ENCODE measurements at places on chromosomes 6 and 20. TPM values are rescaled to one million over a fixed set of nuclear protein-coding genes. Genes with fewer than 3 reads are reported as not detected.

DNA sequence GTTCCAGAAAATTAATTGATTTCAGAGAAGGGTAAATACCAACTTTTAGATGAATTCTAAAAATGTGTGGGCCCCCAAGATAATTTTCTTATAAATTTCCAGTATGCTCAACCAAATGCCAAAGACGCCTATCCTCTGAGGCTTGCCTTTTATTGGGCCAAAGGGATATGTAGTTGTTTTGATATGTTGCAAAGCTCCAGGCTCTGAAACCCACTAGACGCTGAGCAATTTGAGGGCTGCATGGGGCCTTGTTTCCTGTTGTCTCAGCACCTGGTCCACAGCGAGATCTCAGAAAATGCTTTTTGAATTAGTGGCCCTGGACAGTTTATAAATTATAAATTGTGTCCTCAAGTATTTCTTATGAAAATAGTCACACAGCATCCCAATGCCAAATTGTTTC is 397.2 kb downstream of the SAMD5 start:
- no peaks in the 10 kb centered on the region for H3K27me3 ChIP-seq
- no peak overlapping the region for H3K27ac ChIP-seq
- H3K36me3 ChIP-seq = no peaks in the 10 kb centered on the region

DNA sequence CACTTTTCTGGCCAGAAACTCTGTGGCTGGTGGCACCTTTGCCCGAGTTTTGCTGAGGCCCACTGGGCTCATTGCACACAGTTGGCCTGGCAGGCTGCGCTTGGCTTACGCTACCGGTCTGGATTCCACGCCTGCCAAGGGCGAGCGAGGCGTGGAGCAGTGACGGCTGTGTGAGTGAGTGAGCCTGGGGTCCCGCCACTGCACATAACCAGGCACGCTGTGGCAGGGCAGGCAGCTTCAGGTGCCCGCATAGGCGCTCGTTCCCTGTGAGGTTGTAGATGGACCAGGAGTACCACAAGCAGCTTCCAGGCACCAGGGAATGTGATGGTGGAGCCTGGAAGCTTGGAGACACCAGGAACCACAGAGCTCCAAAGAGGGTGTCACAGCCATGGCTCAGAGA is 190.1 kb upstream of the DEFB112 start:
- no peaks in the 10 kb centered on the region for H3K27me3 ChIP-seq
- no peaks in the 10 kb centered on the region for H3K4me1 ChIP-seq
- no peak overlapping the region for H3K4me3 ChIP-seq
- H3K36me3 ChIP-seq = no peaks in the 10 kb centered on the region

GRCh38 chr6:165308926-165309731 is at the start of gene C6orf118:
TSS of gene C6orf118 (minus strand) at chr6:165309605. CDS start at chr6:165309586, 19 bp downstream.
- no peaks in the 10 kb centered on the region for H3K36me3 ChIP-seq
- peak within 1 kb of the TSS; percentile 82 for H3K4me3 ChIP-seq
- H3K4me1 ChIP-seq = no peaks in the 10 kb centered on the region
- peak within 1 kb of the TSS; percentile 96 for H3K27ac ChIP-seq

- no peak overlapping the region for H3K4me3 ChIP-seq
- H3K27me3 ChIP-seq = peaks cover 7% of the 10 kb centered on the region
- H3K4me1 ChIP-seq = peaks cover 11% of the 10 kb centered on the region
- no peaks in the 10 kb centered on the region for H3K36me3 ChIP-seq
- H3K27ac ChIP-seq = no peak overlapping the region
- no peak for DNase-seq
Observed at GRCh38 chr20:46137816-46138215, 19.7 kb downstream of the CD40 start.

DNA sequence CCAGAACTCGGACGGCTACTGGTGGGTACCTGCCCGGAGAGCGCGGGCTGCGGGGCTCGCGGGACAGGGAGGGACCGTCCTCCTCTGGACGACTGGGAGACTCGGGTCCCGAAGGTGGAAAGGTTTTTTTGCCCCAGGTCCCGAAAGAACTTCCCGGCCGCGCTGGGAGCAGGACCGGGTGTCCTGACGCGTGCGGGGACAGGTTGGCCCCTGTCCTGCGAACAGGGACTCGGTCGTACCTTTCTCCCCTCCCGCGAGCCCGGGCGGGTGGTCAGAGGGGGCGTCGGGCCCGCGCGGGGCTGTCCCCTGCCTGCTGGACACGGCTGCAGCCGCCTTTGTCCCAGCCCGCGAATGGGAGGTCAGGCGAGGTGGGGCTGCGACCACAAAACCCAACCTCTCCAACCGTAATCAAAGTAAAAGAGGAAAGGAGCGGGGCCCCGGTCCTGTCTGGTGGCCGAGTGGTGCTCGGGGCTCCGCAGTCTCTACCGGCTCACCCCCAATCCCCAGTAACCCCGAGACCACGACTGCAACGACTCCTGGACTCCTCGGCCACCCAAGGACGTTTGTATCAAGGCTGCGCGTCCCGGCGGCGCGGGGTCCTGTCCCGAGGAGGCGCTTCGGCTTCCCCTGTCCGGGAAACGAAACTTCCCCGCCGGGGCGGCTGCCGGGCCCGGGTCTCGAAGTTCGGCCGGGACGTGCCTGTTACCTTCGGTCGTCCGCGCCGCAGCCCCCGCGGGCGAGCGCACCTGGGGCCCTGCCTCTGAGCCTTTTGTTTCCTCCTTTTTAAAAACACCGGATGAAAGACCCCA is 798 bp downstream of the DSP start:
- H3K27ac ChIP-seq = peak overlapping the region; percentile 45
- peaks cover 7% of the 10 kb centered on the region for H3K36me3 ChIP-seq
- peaks cover 11% of the 10 kb centered on the region for H3K27me3 ChIP-seq
- H3K4me3 ChIP-seq = peak overlapping the region; percentile 90
- peaks cover 10% of the 10 kb centered on the region for H3K4me1 ChIP-seq
- DNase-seq = peak; percentile 87

- no peak overlapping the region for H3K27ac ChIP-seq
- no peak overlapping the region for H3K4me3 ChIP-seq
- no peaks in the 10 kb centered on the region for H3K27me3 ChIP-seq
- DNase-seq = no peak
Observed at GRCh38 chr6:65706436-65706835, 590 bp downstream of the EYS start.

GRCh38 chr6:32148289-32149091 is 3.2 kb downstream of the PRRT1 start:
- DNase-seq = peak; percentile 94
- H3K27ac ChIP-seq = no peak overlapping the region
- peaks cover 14% of the 10 kb centered on the region for H3K4me1 ChIP-seq
- H3K4me3 ChIP-seq = no peak overlapping the region

DNA sequence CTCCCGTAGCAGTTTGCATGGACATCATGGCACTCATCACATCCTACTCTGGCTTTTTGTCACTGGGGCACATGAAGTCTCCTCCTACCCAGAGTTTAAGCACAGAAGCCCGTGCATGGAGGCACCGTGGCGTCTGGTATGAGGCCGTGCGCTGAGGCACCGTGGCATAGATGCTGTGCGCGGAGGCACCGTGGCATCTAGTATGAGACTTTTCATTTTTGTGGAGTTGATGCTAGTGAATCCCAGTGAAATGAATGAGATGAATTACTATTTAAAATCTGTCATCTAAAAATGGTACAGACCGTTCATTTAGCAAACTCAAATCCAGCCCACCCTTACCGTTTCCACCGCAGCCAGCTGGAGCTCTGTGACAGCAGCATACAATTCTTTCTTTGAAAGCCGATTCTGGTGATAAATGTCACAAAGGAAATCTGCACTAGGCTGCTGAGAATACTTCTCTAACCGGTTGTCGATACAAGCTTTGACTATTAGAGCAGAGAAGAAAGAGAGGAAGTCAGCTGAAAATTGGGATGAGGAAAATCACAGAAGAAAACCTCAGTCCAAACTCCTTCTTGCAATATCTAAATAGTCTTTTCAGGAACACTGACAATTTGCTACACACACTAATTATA is 11.3 kb downstream of the CYP24A1 start:
- no peaks in the 10 kb centered on the region for H3K27me3 ChIP-seq
- H3K4me1 ChIP-seq = no peaks in the 10 kb centered on the region
- no peaks in the 10 kb centered on the region for H3K36me3 ChIP-seq
- no peak overlapping the region for H3K4me3 ChIP-seq
- H3K27ac ChIP-seq = no peak overlapping the region

DNA sequence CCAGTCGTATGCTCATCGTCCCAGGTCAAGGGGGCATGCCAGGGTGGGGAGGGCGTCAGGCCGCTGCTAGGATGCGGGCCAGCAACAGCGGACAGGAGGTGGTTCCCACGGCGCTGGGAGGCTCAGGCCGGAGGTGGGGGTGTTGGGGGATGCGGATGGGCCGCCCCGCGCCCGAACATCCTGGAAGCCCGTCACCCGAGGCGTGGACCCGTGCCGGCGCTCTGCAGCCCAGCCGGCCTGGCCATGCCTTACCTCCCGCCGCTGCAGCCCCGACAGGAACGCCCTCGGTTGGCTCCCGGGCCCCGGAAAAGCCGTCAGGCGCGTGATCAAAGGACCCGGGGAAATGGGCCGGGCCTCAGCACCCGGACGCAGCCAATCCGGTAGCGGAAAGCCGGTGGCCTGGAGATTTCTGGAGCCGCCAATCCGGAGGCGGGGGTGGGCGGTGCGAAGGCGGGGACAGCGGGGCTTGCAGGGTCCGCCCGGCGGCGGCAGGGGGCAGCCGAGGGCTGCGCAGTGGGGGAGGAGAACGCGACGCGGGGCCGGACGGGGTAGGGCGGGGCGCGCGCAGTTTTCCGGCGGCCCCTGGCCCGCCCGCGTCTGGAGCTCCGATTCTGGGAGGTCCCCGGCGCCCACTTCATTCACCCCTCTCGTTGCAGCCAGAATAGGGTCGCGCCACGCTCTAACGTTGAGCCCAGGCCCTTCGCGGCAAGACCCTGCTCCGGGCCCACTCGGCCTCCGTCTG is at the start of gene SMIM29:
Gene SMIM29, minus strand, starts transcription at position 280 of the 742 bp plus-strand sequence. CDS start 1,215 bp downstream, outside the sequence.
- DNase-seq = peak; percentile 99
- H3K27me3 ChIP-seq = no peaks in the 10 kb centered on the region
- peak within 1 kb of the TSS; percentile 59 for H3K27ac ChIP-seq
- H3K36me3 ChIP-seq = peaks cover 8% of the 10 kb centered on the region

SCAND1 gene
- total RNA-seq = 59.5 TPM

All from endodermal cell (in vitro differentiated cells).